NCI-H226 (cell line): ENCODE measurements at places on chromosomes 13 and 19.

DNA sequence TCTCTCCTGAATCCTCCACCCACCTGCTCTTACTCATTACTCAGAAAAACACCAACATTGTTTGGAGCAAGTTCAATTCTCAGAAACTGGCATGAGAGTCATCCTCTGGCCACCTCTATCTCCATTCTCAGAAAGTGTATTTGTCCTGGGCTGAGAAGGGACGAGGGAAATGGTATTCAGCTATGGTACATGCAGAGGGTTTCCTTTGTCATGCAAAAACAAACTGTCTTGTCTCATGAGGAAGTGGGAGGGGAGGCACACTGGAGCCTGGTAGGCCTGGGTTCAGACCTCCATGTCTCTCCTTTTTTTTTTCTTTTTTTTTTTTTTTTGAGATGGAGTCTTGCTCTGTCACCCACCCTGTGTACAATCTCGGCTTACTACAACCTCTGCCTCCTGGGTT, 31.9 kb upstream of the LILRA2 start:
- no peak for DNase-seq

- no peak for DNase-seq
Observed at GRCh38 chr19:12749938-12750521, 1.6 kb upstream of the BEST2 start.

- peak; percentile 60 for DNase-seq
Observed at GRCh38 chr19:36605101-36605876, at the start of gene ZNF382. Gene ZNF382, plus strand, starts transcription at chr19:36605313. Its CDS starts 4,602 bp downstream, at chr19:36609915.

DNA sequence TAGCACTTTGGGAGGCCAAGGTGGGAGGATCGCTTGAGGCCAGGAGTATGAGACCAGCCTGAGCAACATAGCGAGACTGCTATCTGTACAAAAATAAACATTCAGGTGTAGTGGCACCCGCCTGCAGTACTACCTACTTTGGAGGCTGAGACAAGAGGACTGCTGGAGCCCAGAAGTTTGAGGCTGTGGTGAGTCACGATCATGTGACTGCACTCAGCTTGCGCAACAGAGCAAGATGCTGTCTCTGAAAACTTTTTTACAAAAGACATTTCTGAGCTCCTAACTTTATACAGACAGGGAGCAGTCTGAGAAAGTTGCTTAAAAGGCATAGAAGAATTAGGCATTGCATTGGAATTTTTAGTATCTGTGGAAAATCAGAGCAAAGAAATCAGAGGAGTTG, 10.4 kb upstream of the TBC1D4 start:
- peak; percentile 49 for DNase-seq

DNA sequence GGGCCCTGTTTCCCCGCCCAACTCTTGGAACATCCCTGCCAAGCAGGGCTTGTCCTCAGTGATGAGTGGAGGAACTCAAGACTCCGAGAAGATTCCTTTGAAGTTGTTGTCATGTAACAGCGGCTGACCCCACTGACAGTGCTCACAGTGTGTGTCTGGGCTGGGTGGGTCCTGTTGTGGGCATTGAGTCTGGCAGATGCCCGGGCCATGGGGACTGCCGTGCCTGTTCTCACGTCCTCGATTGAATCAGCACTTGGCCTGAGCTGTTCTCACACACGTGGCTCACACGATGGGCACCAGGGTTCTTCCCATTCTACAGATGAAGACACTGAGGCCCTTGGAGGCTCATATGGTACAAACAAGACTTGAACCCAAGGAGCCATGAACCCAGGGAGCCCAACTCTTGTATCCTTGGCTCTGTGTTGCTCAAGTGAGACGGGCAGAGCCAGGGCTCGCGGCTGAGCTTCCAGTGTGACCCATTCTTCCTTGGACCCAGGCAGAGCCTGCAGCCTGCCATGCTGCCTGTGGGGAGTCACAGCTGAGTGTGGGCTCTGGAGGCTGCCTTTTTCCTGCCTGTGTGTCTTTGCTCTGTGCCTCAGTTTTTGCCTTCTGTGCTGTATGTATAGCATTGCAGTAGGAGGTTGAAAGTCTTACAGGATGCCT, 8.6 kb upstream of the EPN1 start:
- no peak for DNase-seq

GRCh38 chr19:6402837-6403608, 10.1 kb upstream of the GTF2F1 start:
- DNase-seq: no peak

DNA sequence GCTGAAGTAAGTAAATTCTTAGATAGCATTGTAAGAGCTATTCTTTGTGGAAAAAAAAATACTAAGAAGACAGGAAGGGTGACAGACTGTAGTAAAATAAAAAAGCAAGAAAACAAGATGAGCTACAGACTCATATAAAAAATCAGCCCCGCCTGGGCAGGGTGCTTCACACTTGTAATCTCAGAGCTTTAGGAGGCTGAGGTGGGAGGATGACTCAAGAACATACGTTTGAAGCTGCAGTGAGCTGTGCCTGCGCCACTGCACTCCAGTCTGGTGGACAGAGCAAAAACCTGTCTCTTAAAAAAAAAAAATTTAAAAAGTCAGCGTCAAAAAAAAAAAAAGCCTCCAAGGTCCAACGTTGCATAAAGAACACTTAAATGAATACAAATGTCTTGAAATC, 102.1 kb downstream of the VWA8 start:
- DNase-seq: no peak

DNA sequence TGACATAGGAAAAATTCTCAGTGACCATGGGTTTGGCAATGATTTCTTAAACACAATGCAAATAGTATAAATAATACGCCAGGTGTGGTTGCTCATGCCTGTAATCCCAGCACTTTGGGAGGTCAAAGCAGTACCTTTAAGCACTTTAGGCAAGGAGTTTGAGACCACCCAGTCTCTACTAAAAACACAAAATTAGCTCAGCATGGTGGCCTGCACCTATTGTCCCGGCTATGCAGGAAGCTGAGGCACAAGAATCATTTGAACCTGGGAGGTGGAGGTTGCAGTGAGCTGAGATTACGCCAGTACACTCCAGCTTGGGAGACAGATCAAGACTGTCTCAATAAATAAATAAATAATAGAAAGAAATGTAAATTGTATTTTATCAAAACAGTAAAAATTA, 356.5 kb upstream of the SLITRK6 start:
- no peak for DNase-seq

- no peak for DNase-seq
Observed at GRCh38 chr13:46527237-46527636, 25.7 kb upstream of the LRCH1 start.

GRCh38 chr19:6813659-6814058, 41.2 kb downstream of the VAV1 start:
- no peak for DNase-seq
